ENCODE measurements at places on chromosomes 5 and 9.

DNA sequence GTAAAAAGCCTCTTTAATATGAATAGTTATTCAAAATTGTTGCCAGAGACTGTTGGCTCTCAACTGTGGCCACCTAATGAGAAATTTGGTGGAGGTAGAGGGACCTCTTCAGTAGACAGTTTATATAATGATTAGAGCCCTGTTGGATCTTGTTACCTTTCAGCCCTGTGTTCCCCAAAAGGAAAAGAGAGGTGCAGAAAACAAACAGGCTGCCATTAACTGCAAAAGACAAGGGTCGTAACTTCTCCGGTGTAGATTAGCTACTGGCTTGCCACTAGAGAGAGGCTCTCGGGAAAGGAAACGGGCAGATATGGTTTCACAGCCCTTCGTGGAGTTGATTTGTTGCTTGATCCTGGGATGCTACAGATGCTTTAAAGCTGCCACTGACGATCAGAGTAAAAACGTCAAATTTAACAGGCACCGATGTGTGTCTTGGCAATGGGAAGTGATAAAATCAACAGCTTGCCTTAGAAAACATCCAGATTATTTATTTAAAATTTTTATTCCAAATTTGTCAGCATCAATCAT lies 7.8 kb downstream of the FST start:
- DNase-seq = no peak

DNA sequence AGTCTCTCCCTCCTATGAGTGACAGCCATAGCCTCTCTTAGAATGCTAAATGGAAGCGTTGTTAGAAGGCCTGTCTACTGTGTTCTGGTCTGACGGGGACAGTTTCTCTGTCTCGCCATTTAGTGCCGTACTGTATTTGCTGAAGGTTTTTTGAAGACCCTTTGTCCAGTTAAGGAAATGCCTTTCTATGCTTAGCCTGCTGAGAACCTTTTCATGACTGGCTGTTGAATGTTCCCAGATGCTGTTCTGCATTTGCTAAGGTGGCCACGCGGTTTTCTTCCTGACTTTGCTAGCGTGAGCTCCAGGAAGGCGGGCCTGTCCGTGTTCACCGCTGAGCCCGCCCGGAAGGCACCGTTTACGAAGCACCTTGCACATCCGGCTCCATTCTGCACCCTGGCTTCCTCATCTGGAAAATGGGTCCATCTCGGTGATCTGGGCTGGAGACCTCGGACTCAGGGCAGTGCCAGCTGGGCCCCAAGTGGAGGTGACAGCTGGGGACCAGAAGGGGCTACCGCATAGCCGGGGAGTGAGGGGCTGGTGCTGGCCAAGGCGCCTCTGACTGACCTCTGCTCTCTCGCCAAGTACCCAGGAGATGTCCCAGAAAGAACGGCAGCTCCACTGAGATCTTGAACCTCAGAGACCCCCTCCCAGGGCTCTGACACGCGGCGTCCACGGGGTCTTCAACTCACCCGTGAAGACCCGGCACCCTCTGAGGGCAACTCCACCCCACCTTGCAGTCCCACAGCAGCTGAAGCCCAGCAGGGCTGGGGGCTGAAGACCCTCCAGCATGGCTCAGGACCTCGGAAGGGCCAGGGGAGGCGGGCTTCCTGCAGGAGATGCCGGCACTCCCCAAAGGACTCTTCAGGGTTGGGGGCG lies 52.5 kb upstream of the NKD2 start:
- DNase-seq = no peak

GRCh38 chr5:15249152-15249551 lies 250.8 kb upstream of the FBXL7 start:
- no peak for DNase-seq

DNA sequence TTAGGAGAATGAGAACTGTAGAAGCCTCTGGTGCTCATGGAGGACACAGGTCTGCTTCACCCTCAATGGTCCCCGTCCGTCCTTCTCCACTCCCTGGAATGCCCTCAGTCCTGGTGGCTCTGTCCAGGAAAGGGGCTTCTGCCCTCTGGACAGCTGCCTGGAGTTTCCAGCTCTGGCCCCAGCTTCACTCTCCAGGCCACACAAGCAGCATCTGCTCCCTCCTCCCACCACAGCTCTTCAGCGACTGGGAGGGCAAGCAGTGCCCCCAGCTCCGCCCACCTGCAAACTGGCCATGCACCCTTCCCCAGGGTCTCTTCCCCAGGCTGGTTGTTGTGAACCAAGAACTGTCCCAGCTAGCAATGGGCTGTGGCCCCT lies 4.7 kb downstream of the SARDH start:
- DNase-seq = no peak

GRCh38 chr5:139969318-139969717 lies 73.8 kb downstream of the NRG2 start:
- no peak for DNase-seq

DNA sequence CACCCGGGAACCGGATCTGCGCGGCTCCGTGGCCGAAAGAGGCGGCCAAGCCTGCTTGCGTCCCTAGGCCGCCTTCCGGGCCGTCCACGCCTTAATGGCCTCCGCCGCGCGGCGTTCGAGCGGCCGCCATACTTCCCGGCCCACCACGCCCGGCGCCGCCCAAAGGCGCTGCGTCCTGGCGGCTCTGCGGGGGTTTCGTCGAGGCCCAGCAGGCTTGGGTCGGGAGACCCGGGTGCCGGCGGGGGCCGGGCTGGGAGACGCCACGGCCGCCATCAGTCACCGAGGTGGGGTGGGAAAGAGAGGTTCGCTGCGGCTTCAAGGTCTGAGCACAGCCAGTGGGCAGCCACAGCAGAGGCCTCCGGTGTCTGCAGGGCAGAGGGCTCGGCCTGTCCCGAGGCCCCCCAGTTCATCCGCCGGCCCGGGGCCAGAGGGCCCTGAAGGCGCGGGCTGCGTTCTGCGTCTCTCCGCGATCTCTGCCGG lies 545.8 kb upstream of the CDH10 start:
- DNase-seq = no peak

- DNase-seq = no peak
Observed at GRCh38 chr9:5617749-5618148, 11.2 kb upstream of the RIC1 start.
